Left lung (tissue), 14 donors: ENCODE measurements at places on chromosomes 1 and 21. TPM values are rescaled to one million over a fixed set of nuclear protein-coding genes. Genes with fewer than 3 reads are reported as not detected.

The SELL gene
- polyA plus RNA-seq, result 3.6 TPM

The MYOG gene
- polyA plus RNA-seq, result not detected

The RGS13 gene
- 3.3 TPM for polyA plus RNA-seq

DNA sequence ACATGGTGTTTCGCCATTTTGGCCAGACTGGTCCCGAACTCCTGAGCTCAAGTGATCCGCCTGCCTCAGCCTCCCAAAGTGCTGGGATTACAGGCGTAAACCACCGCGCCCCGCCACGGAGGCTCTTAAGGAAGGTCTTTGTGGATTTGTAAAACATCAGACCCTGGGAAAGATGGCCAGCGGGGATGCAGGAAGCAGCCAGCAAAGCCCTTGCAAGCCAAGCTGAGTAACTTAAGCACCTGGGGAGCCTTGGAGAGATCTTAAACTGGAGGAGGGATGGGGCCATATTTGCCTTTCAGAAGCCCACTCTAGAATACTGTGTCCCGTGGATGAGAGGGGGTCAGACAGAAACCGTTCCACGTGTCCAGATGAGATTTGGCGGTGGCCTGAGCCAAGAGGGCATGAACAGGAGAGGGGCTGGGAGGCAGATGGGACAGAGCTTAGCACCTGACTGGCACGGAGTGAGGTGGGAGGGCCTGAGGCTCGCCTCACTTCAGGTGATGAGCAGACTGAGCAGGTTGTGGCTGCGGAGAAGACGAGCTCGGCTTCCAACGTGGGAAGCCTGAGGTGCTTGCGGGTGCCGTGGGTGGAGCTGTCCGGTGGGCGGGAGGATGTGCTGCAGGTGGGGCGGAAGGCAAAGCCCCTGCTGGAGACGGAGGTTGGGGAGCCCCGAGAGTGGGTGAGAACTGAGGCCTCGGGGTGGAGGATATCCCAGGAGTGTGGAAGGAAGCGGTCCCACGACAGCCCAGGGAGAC lies 11.7 kb downstream of the C1orf216 start:
- no peaks in the 10 kb centered on the region for H3K4me1 ChIP-seq
- H3K4me3 ChIP-seq, result peak overlapping the region; percentile 42
- H3K27me3 ChIP-seq, result peaks cover 68% of the 10 kb centered on the region
- H3K36me3 ChIP-seq, result no peaks in the 10 kb centered on the region
- no peak overlapping the region for H3K27ac ChIP-seq

GRCh38 chr21:37829447-37829846 lies 86.8 kb downstream of the KCNJ6 start:
- no peaks in the 10 kb centered on the region for H3K4me1 ChIP-seq
- H3K27ac ChIP-seq, result no peak overlapping the region
- H3K4me3 ChIP-seq, result no peak overlapping the region
- H3K27me3 ChIP-seq, result peaks cover 6% of the 10 kb centered on the region

DNA sequence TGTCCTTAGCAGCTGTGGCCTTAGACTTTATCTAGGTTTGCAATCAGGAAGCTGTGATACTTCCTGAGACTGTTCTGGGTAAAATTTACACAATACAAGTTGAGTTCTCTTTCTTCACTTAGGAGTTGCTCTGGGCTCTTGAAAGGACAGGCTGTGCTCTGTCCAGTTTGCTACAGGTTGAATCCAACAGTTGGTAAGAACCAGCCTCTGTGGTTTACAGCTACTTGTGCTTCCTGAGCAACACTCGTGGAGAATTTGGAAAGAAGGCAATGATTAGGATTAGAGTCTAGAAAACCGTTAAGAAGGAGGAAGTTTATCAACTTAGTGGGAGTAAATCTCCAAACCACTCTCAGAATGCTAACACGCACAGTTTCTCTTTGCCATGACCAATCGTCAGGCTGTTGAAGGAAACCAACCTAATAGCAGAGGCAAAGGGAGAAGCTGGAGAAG lies 26.8 kb downstream of the GFI1 start:
- no peak for DNase-seq
- H3K4me1 ChIP-seq, result peaks cover 46% of the 10 kb centered on the region
- no peak overlapping the region for H3K27ac ChIP-seq
- no peaks in the 10 kb centered on the region for H3K27me3 ChIP-seq
- no peak overlapping the region for H3K4me3 ChIP-seq
- no peaks in the 10 kb centered on the region for H3K36me3 ChIP-seq

GRCh38 chr1:92481599-92481925 lies 5.2 kb downstream of the GFI1 start:
- no peak overlapping the region for H3K27ac ChIP-seq
- DNase-seq, result no peak
- peaks cover 31% of the 10 kb centered on the region for H3K4me1 ChIP-seq
- peaks cover 80% of the 10 kb centered on the region for H3K27me3 ChIP-seq
- H3K36me3 ChIP-seq, result no peaks in the 10 kb centered on the region

DNA sequence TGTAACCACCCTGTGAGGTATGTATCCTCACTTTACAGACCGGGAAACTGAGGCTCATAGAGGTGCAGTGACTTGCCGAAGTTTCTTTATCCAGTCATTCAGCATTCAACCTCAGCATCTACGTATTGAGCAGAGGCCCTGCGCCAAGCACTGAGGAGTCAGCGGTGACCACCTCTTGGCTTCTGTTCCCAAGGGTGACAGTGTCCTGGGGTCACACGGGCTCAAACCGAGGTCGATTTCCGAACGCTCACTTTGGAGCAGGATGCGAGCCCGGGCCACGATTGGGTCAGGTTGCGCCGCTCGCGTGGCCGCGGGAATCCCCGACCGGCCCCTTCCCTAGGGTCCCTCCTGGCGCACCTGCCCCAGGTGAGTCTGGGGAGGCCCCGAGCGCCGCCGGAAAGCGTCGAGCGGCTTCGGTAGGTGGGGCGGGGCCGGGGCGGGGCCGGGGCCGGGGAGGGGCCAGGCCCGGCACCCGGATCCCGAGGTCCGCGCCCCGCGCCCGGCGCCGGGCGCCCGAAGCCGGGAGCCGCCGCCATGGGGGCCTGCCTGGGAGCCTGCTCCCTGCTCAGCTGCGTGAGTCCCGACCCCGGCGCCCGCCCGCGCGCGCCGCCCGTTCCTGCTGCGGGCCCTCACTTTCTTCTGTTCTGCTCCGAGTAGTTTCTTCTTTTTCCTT lies at the start of gene SERINC2:
Gene SERINC2, plus strand, starts transcription at position 482 of the 673 bp plus-strand sequence. Its CDS starts 53 bp downstream, at position 535.
- peak within 1 kb of the TSS; percentile 75 for H3K4me3 ChIP-seq
- no peaks in the 10 kb centered on the region for H3K36me3 ChIP-seq
- peak within 1 kb of the TSS; percentile 68 for H3K27ac ChIP-seq
- DNase-seq, result no peak

GRCh38 chr1:43774359-43774758 lies 67.0 kb downstream of the ST3GAL3 start:
- no peak for DNase-seq
- H3K4me3 ChIP-seq, result no peak overlapping the region
- no peaks in the 10 kb centered on the region for H3K36me3 ChIP-seq
- H3K27me3 ChIP-seq, result no peaks in the 10 kb centered on the region
- H3K4me1 ChIP-seq, result no peaks in the 10 kb centered on the region
- no peak overlapping the region for H3K27ac ChIP-seq

DNA sequence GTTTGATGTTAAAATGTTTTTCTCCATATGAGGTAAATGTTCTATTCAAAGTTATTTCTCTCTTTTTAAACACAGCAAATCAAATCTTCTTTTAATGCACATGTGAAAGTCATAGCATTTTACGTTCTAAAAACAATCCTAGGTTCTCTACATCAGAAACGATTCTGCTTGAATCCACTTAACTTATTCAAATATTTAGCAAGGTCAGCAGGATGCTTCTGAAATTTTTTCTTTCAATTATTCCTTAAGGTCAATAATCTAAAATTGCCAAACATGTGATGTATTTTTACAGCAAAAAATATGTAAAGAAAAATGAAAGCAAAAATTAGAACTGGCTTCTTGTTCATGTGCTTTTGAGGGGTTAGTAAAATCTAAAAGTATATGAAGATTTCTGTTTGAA lies 106.7 kb downstream of the TM2D1 start:
- H3K4me1 ChIP-seq, result peaks cover 4% of the 10 kb centered on the region
